ENCODE measurements at places on chromosomes 7 and 10.

- no peak for DNase-seq
Observed at GRCh38 chr10:60414111-60414510, 24.4 kb upstream of the ANK3 start.

DNA sequence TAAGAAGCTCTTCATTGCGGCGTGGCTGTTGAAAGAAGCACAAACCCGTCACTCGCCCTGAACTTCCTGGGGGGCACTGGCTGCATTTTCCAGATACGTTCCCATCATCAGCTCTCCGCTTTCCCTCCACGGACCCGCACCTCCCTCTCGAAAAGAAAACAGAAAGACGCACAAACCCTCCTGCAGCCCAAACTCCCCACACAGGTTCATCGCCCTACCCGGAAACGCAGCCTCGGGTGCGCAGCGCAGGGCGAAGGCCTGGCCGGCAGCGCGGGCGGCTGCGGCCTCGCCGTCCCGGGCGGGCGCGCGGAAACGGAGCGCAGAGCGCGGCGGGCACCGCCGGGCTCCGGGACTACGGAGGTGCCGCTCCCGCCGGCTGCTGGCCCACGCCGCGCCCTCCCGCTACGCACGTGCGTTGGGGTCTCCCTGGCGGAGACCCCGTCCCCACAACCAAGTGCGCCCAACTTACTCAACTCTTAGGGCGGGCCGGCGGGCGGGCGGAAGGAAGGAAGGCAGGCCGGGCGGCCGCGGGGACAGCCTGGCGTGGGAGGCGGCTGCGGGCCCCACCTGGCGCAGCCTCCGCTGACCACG lies 822 bp downstream of the ZNF800 start:
- peak; percentile 14 for DNase-seq

GRCh38 chr10:119176166-119176565 lies 2.4 kb downstream of the PRDX3 start:
- DNase-seq = no peak

DNA sequence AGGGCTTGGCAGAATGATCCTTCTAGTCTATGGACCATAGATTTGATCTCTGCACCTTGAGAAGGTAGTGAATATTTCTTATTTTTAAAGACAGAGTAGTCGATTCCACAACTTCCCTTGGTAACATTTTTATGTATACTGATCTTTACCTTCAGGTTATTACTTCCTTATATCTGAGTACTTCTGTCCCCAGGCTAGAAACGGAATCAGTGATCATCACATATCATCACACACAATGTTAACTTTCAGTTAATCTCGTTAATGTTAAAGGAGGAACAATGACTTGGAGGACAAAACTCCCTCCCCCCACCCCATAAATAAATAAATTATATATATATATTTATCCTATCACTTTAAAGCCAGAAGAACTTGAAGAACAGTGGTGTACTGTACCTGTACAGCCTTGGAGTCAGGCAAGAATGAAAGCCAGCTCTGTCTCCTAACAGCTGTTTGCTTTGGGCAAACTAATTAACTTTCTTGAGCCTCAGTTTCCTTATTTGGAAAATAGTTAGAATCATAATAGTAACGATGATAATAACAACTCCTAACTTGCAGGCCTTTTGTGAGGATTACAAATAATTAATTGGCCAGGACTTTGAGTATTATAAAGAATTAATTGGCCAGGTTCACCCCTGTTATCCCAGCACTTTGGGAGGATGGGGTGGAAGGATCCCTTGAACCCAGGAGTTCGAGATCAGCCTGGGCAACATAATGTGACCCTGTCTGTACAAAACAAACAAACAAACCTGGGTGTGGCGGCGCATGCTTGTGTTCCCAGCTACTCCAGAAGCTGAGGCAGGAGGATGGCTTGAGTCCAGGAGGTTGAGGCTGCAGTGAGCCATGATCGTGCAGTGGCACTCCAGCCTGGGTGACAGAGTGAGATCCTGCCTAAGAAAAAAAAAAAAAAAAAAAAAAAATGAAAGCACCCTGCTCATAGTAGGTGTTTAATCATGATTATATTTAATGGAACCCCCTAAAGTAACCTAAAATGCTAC lies 63.5 kb downstream of the SAMD9 start:
- DNase-seq = no peak

DNA sequence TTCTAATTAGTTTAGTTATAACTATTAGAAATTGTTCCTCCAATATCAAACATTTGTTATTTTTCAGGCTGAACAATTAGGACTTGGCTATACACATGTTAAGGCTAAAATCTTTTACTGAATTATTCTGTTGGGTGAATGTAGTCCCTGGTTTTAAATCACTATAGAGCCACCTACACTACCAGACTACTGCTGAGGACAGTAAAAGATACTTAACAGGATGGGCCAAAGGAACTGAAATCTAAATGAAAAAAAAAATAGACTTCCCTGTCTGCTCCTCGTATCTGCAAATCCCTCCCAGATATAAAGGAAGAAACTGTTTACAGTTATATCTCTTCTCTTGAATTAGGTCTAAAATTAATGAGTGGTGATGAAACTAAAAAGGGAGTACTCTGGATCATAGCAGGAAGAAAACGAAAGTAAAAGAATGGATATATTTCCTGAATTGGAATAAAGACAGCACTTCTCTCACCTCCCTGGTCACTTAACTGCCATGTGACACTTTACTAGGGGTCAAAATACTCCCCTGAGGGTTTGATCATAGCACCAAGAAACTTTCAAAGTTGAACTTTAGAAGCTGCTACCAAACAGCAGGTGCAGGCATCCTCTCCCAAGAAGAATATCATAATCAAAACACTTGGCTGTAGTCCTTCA lies 12.7 kb downstream of the FBXW4 start:
- DNase-seq = no peak

GRCh38 chr10:77819210-77820112 lies 107.1 kb downstream of the DLG5 start:
- DNase-seq = no peak

DNA sequence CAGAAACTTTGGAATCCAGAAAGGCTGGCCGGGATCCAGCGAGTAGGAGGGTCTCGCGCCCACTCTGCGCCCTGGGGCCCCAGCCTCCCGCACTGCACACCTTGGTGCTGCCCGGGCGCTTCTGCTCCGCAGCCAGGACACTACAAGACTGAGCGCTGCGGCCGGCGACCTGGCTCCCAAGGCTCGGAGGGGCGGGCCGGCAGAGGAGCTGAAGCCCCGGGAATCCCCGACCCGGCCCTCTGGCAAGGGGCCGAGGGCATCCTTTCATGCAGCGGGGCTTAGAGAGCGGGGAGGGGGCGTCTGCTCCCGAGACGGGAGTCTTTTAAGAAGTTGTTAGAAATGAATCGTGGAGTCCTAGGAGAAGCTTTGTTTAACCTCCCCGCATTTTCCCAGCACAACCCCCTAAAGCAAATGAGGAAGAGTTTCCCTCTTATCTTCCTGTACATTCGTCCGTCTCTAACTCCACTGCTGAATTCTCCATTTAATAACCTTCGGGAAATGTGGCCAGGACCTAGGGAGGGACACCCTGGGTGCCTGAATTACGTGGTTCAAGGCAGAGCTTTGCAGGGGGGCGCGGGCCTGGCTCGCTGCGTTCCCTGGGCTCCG lies 1.1 kb downstream of the VWC2 start:
- DNase-seq = no peak

GRCh38 chr7:40969641-40970040 lies 733.2 kb downstream of the INHBA start:
- no peak for DNase-seq

DNA sequence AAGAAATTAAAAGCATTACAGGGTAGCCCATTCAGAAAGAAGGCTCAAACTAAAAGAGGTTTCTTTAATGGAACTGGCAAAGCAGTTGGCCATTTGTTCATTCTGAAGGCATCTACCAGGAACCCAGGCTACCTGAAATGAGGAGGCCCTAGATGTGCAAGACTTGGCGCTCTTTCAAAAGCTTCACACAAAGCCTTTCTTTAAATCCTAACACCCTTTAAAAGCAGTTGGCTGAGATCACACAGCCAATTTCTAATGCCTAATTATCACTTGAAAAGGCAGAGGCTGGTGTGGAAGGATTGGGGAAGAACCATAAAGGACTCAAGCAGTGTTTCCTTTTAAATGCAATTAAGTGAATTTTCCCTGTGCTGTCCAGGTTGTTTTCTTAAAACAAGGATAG lies 23.2 kb downstream of the PPP1R17 start:
- no peak for DNase-seq

DNA sequence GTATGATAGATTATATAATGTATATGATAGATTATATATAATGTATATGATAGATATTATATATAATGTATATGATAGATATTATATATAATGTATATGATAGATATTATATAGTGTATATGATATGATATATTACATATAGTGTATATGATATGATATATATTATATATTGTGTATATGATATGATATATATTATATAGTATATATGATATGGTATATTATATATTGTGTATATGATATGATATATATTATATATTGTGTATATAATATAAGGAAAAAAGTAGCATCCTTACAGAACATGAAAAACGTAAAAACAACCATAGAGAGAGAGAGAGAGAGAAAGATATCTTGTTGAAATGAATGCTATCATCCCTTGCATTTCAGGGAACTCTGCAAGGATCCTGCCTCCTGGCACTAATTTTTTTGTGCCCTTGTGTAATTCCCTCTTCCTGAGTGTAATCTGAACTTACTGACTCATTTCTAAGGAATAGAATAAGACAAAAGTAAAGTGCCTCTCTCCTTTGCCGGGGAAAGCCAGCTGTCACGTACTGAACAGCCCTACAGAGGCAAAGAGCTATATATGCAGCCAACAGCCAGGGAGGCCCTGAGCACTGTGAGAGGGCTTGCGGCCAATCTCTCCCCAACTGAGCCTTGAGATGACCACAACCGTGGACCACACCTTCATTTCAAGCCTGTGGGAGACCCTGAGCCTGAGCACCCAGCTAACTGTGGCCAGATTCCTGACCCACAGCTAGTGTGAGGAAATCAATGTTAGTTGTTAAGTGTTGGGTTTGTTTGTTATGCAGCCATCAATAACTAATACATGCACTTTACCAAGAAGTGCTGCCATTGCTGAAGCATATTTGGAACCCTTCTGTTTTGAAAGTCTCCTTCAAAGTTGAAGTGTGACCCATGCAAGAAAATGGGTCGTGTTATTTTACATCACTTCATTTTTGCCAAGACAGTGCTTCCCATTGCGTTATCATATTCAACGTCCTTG lies 61.1 kb upstream of the EZH2 start:
- DNase-seq = no peak

DNA sequence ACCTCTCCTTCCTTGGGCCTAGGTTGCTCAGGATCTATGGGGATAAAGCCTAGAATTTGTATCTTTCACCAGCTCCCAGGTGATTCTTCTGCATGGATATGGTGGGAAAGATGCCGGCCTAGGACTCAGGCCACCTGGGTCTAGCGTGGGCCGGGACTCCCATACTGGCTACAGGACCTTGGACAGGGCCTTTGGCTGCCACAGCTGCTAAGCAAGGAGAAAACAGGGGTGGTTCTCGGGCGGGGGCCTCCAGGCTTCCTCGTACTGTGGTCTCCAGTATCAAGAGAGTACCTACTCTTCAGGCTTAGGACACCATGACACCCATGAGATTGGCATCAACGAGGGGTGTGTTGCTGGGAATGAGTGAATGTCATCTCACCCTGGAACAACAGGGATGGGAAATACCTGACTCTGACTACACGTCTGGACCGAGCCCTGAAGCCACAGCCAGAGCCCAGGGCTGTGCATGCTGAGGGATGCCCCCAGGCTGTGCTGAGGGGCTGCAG lies 120.3 kb upstream of the ADAM12 start:
- no peak for DNase-seq

GRCh38 chr10:5325076-5325475 lies 39.7 kb upstream of the UCN3 start:
- DNase-seq = peak; percentile 10

DNA sequence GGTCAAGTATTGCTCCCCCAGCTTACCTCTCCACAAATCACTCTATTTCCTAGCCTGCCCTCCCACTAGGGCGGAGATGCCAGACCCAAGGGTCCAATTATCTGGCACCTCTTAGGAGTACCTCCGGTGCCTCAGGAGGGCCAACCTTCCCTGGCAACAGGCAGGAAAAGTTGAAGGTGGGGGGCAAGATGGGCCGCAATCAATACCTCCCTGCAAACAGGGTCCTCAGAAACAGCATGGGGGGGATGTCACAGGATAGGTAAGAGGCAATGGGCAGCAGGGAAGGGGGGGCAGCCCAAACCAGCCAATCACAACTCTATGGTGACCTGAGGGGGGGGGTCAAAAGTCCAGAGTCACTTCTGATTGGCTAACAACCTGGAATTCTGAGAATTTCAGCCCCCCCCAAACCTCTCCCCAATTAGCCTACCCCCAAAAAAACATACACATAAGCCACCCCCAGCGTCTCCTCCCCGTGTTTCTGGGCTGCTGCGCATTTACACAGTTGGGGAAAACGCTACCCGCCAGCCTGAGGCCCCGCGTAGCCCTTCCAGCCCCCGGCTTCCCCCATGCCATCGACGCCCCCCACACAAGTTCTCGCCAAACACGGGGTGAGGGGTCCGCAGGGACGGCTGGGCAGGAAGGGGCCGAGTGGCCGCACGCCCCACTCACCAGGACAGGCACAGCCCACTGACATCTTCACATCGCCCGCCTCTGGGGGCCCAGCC lies 589 bp downstream of the LDB1 start:
- DNase-seq = peak; percentile 55

DNA sequence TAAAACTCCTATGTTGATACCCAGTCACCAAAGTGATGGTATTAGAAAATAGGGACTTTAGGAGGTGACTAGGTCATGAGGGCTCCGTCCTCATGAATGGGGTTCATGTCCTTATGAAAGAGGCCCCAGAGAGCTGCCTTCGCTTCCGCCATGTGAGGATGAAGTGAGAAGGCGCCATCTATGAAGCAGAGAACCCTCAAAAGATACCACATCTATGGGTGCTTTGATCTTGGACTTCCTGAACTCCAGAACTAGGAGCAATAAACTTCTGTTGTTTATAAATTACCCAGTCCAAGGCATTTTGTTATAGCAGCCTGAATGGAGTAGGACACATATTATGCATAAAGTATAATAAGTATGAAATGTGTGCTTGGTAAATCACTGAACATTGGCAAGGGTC lies 8.1 kb upstream of the PDSS1 start:
- no peak for DNase-seq

DNA sequence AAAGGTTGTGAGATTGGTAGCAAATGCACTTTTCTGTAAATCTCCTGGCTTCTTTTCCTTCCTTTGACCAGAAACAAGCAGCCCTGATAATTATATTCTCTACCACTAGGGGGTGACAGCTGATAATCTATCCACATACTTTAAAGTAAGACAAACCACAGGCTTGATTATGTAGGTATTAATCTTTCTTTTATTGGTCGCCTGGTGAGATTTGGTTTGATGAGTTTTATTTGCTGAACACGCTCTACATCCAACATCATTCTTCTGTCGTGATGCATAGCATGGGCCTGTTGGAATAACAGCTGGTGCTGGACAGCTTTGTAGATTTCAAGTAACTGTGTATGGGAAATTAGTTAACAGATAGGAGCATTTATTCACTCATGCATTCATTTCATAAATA lies 63.5 kb downstream of the ZNF365 start:
- DNase-seq = peak; percentile 86

- no peak for DNase-seq
Observed at GRCh38 chr7:11612737-11613136, 219.3 kb downstream of the THSD7A start.

- DNase-seq = no peak
Observed at GRCh38 chr10:79243181-79244067, 103.8 kb upstream of the PPIF start.

GRCh38 chr10:43231523-43232078 lies 35.3 kb downstream of the RASGEF1A start:
- no peak for DNase-seq

Data from inflammatory macrophage (primary cell).